ENCODE measurements at places on chromosomes 5 and 9. TPM values are rescaled to one million over a fixed set of nuclear protein-coding genes. Genes with fewer than 3 reads are reported as not detected.
A peak's percentile ranks its signal among the peaks of the same experiment; 100 is the strongest.

Gene RELL2
- 2.2 TPM for total RNA-seq

Gene CYLC2
- total RNA-seq = not detected

Gene TMEM8B
- total RNA-seq = 0.56 TPM

Gene SLC46A2
- not detected for total RNA-seq

Gene SHOC1
- not detected for total RNA-seq

DNA sequence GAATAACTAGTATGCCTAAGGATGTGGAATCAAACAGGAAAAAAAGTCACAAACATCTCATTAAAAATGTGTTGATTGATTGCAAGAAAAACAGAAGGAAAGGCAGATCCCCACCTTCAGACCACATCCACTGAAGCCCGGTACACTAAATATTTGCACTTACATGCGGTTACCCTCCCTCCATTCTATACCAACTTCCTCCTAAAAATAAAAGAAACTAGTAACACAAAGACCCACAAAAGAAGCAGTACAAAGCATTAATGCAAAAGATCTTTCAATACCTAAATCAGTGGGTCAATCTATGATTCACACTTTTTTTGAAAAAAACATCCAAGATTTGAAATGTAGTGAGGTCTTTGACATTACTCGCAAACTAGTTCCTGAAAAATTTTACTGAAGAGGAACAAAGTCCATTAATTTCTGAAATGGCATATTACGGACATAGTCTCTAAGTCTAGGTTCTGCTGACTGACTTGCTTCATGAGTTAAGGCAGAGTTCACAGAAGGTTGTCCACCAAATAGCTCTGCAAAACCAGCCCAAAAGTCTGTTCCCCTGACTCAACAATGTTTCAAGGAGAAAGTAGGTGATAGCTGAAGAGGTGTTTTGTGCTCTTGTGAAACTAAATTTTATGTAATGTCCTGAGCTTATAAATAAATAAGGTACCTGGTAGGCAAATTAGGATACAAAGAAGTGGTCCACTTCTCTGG is 100.7 kb downstream of the PAM start:
- H3K36me3 ChIP-seq = no peaks in the 10 kb centered on the region
- no peak overlapping the region for H3K4me3 ChIP-seq
- DNase-seq = no peak
- H3K27ac ChIP-seq = no peak overlapping the region
- no peaks in the 10 kb centered on the region for H3K27me3 ChIP-seq

DNA sequence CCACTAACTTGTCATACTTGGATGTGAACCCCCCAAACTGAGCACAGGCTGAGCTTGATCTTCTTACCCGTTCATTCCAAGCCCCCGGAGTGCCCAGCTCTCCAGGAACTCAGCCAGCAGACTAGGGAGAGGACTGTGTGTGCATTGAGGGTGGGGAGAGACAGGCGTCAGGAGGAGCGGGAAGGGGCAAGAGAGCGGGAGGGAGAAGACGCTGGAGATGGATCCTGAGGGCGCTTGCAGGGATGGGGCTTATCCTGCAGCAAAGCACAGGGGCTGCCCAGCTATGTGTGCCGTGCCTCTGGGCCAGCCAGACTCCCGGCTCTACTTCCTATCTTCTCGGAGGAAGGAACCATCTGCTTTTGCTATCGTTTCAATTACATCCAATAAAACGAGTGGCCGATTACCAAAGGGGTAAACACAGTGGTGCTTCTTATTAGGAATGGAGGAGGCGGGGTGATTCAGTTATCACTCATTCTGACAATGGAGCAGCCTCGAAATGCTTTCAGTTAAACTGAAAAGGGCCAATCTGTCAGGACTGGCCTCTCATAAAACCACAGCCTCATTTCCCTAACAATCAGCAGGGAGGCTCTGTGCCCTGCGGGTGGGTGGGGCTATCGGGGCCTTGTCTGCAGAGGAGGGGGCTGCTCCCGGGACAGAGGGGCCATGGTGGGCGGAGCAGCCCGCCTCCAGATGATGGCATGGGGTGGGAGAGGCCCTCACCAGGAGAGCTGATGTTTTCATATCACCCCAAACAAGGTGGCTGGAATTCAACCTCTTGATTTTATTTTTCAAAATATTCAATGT is 168.2 kb downstream of the DAB2IP start:
- peaks cover 6% of the 10 kb centered on the region for H3K27me3 ChIP-seq
- peaks cover 4% of the 10 kb centered on the region for H3K4me1 ChIP-seq
- H3K4me3 ChIP-seq = peak overlapping the region; percentile 2
- H3K27ac ChIP-seq = no peak overlapping the region
- peak; percentile 63 for DNase-seq

DNA sequence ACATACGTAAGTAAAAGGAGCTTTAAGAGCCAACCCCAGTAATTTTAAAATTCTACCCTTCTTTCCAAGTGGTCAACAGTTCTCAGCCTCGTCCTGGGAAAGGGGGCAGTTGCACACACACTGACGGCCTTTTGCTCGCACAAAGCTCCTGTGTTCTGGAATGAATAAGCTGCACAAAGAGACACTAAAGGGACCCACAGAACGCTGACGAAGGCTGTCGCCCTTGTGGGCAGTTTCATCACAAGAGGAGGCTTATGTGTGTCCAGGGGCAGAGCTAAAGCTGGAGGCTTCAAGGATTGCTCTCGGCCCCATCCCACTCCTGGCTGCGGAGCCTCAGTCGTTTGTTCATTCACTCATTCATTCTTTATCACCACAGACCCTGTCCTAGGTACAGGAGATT is 67.0 kb upstream of the NEK6 start:
- H3K4me3 ChIP-seq = no peak overlapping the region
- no peak for DNase-seq
- no peaks in the 10 kb centered on the region for H3K4me1 ChIP-seq
- peaks cover 28% of the 10 kb centered on the region for H3K27me3 ChIP-seq

- no peak overlapping the region for H3K27ac ChIP-seq
- peaks cover 14% of the 10 kb centered on the region for H3K4me1 ChIP-seq
- no peaks in the 10 kb centered on the region for H3K36me3 ChIP-seq
- no peaks in the 10 kb centered on the region for H3K27me3 ChIP-seq
- peak overlapping the region; percentile 40 for H3K4me3 ChIP-seq
Measured at GRCh38 chr5:159916841-159917761, 819 bp downstream of the ADRA1B start.

DNA sequence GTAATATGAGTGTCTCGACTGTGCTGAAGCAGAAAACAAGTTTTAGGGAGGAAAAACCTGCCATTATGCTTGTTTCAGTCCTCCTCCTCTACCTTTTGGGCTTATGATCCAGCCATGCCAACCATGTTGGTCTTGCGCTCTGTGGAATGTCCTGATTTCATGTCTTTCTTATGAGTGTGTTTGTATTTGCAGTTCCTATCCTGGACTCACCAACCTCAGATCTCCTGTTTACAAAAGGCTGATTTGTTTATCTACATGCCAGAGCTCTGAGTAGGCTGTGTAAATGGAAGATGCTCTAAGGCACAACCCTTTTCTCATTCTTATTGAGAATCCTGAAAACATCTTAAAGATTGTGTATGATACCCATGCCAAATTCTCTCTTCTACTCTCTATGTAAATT is 138.6 kb downstream of the ARHGEF28 start:
- DNase-seq = peak; percentile 82
- no peaks in the 10 kb centered on the region for H3K27me3 ChIP-seq
- H3K4me3 ChIP-seq = no peak overlapping the region
- H3K4me1 ChIP-seq = peaks cover 5% of the 10 kb centered on the region
- H3K36me3 ChIP-seq = no peaks in the 10 kb centered on the region

- no peak overlapping the region for H3K4me3 ChIP-seq
- no peak for DNase-seq
- no peak overlapping the region for H3K27ac ChIP-seq
- peaks cover 24% of the 10 kb centered on the region for H3K27me3 ChIP-seq
- no peaks in the 10 kb centered on the region for H3K4me1 ChIP-seq
- H3K36me3 ChIP-seq = no peaks in the 10 kb centered on the region
Measured at GRCh38 chr5:54320256-54320655, 9.9 kb upstream of the ARL15 start.

GRCh38 chr5:458547-459353 is 15.8 kb downstream of the EXOC3 start:
- no peaks in the 10 kb centered on the region for H3K27me3 ChIP-seq
- H3K27ac ChIP-seq = no peak overlapping the region
- H3K36me3 ChIP-seq = peaks cover 70% of the 10 kb centered on the region
- H3K4me3 ChIP-seq = no peak overlapping the region
- peaks cover 2% of the 10 kb centered on the region for H3K4me1 ChIP-seq

DNA sequence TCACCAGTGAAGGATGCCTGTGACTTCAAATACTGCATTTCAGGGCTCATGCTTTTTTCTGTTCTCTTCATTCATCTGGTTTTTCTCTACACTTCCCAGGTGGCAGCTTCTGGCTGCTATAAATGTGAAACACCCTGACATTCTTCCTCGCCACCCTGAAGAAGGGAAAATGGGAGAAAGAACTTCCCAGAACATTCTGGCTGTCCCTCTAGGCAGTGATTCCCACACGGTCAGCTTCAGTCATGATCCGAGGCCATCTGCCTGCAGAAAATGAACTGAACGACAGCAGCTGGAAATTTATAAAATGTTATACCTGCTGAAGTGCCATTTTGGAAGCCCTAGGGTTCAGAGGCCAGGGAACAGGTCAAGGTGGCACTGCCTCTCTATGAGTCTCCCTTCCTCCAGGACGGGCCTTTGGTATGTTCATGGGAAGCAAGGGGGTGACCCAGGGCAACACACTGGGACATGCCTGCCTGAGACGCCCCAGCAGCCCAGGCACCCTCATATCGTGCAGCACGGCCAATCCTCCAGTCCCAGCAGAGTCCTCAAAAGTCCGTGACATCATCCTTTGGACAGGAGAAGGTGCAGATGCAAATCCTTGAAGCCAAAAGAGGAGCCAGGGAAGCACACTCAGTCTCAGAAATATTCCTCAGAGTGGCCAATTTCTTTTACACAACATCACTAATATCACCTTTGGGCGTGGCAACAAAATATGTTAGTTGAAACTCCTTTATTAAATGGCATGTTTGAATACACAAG is 107.1 kb downstream of the SEMA5A start:
- no peak for DNase-seq
- H3K4me1 ChIP-seq = peaks cover 15% of the 10 kb centered on the region
- no peak overlapping the region for H3K27ac ChIP-seq
- peaks cover 7% of the 10 kb centered on the region for H3K36me3 ChIP-seq

DNA sequence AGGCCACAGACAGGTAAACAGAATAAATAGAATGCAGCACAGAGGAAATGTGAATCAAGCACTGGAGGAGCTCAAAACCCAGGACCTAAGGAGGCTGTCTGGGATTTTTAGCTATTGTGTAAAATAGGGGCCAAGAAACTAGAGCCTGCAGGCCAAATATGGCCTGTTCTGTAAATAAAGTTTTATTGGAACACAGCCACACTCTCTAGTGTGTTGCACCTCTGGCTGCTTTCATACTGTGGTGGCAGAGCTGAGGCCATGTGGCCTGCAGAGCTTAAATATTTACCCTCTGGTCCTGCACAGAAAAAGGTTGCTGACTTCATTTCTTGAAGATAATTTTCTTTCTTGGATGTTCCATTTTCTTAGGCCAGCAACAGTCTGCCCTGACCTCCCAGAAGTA is 136.4 kb downstream of the WDR41 start:
- peaks cover 7% of the 10 kb centered on the region for H3K27me3 ChIP-seq
- H3K4me3 ChIP-seq = no peak overlapping the region
- peaks cover 8% of the 10 kb centered on the region for H3K4me1 ChIP-seq
- DNase-seq = no peak
- H3K36me3 ChIP-seq = no peaks in the 10 kb centered on the region

GRCh38 chr5:8517456-8517855 is 648.5 kb downstream of the MTRR start:
- no peaks in the 10 kb centered on the region for H3K36me3 ChIP-seq
- DNase-seq = peak; percentile 16
- no peaks in the 10 kb centered on the region for H3K4me1 ChIP-seq
- H3K27ac ChIP-seq = no peak overlapping the region

- H3K4me3 ChIP-seq = no peak overlapping the region
- peaks cover 13% of the 10 kb centered on the region for H3K4me1 ChIP-seq
- DNase-seq = peak; percentile 39
- H3K27ac ChIP-seq = peak overlapping the region; percentile 39
- H3K36me3 ChIP-seq = no peaks in the 10 kb centered on the region
Measured at GRCh38 chr9:33101104-33101951, 24.9 kb upstream of the SMU1 start.

GRCh38 chr9:85444243-85444642 is 297.5 kb downstream of the AGTPBP1 start:
- DNase-seq = no peak
- no peaks in the 10 kb centered on the region for H3K36me3 ChIP-seq
- H3K27ac ChIP-seq = no peak overlapping the region
- no peaks in the 10 kb centered on the region for H3K27me3 ChIP-seq
- no peak overlapping the region for H3K4me3 ChIP-seq

DNA sequence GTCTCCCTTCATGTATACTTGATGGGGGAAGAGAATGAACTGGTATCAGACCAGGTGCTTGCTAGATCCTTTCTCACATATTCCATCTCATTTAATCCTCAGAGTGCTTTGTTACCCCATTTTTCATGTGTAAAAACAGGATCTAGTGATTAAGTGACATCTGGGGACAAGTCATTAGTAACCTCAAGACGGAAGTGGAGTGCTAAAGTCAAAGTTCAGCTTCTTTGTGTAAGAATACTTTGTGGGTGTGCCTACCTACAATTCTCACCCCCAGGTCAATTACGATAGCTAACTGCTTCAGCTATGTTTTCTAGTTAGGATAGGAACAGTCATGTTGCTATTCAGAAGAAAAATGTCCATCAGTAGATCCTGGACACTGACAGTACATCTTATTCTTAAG is 3.1 kb upstream of the FAM120AOS start:
- no peak overlapping the region for H3K27ac ChIP-seq
- no peak overlapping the region for H3K4me3 ChIP-seq
- no peak for DNase-seq
- no peaks in the 10 kb centered on the region for H3K36me3 ChIP-seq

- no peak for DNase-seq
- H3K27me3 ChIP-seq = peaks cover 16% of the 10 kb centered on the region
- H3K36me3 ChIP-seq = no peaks in the 10 kb centered on the region
- H3K27ac ChIP-seq = no peak overlapping the region
Measured at GRCh38 chr9:136974817-136975535, 2.3 kb upstream of the PTGDS start.

DNA sequence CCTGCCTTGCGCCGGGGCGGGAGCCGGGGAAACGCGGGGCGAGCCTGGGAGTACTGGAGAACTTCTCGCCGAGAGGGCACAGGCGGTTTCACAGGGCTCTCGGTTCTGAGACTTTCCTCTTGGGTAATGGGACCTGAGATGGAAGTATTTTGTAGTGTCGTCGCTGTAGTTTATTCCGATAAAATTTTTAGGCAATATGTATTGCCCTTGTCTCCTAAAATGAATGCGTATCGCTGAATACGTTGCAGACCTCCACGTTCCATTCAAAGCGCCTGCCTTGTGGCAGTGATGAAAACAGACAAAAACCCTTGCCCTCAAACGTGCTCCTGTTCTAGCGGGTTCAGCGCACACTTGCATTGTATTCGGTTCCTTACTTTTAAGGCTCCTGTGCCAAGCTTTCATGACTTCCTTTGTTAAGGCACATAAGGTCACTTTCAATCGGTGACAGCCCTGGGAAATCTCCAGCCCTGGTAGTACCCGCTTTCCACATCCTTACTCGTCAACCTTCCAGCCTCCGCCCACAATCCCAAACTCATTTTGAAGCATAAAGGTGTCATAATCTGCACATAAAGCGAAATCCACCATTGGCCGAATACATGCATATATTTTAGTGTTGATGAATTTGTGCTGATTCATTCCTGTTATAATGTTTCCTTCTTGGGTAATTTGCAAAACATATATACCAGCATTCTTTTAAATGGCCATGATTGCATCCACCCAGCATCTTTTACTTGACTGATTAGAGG is 694 bp downstream of the RMI1 start:
- H3K36me3 ChIP-seq = peaks cover 3% of the 10 kb centered on the region
- H3K27me3 ChIP-seq = no peaks in the 10 kb centered on the region
- peak overlapping the region; percentile 88 for H3K4me3 ChIP-seq
- peak; percentile 35 for DNase-seq
- no peaks in the 10 kb centered on the region for H3K4me1 ChIP-seq

All from IMR-90 (cell line).